ENCODE measurements at places on chromosomes 3 and 15. TPM values are rescaled to one million over a fixed set of nuclear protein-coding genes. Genes with fewer than 3 reads are reported as not detected.
A peak's percentile ranks its signal among the peaks of the same experiment; 100 is the strongest.

DNA sequence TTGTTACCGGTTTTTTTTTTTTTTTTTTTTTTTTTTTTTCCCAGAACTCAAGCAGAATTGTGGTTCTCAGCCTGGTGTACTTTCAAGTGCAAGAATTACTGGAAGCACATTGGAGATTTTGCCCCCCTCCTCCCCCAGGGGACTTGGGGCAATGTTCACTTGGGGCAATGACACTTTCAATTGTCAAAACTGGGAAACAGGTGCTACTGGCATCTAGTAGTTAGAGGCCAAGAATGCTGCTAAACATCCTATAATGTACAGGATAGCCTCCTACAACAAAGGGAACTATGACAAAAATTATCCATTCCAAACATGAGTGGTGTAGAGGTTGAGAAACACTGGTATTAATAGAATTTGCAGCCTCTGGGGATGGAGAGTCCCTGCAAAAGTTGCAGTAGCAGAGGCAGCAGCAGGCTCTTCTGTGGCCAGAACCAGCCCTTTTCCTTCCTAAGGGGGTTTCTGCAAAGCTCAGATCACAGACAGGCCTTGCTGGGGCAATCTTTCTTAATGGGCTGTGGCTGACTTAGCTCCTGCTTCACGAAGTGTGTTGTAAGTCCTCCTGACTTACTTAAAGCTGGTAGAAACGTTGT is 144.3 kb upstream of the MRPS22 start:
- peak; percentile 69 for DNase-seq

DNA sequence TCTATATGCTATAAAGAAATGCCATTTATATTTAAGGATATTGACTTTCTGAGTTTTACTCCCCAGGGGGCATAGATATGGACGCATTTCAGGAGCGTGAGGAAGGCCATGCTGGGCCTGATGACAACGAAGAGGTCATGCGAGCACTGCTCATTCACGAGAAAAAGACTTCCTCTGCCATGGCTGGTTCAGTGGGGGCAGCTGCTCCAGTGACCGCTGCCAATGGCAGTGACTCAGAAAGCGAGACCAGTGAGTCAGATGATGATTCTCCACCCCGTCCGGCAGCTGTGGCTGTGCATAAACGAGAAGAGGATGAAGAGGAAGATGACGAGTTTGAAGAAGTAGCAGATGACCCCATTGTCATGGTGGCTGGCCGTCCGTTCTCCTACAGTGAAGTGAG is 38.4 kb downstream of the GTF2E1 start:
- DNase-seq: peak; percentile 93

DNA sequence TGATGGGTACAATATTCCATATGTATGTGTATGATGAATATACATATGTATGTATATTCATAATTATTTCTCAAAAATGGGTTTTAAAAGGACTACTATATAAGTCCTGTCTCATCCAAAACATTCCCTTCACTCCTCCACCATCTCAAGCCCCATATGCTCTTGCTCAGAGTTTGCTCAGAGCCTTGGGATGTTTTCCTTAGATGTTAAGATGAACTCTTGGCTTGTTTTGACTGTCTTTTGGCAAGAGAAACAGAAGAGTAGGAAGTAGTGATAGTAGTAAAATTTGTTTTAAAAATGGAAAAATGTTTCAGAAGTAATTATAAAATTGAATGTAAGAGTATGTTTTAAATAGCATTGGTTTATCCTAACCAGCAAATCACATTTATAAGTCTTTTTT is 6.2 kb upstream of the EPHA3 start:
- no peak for DNase-seq

DNA sequence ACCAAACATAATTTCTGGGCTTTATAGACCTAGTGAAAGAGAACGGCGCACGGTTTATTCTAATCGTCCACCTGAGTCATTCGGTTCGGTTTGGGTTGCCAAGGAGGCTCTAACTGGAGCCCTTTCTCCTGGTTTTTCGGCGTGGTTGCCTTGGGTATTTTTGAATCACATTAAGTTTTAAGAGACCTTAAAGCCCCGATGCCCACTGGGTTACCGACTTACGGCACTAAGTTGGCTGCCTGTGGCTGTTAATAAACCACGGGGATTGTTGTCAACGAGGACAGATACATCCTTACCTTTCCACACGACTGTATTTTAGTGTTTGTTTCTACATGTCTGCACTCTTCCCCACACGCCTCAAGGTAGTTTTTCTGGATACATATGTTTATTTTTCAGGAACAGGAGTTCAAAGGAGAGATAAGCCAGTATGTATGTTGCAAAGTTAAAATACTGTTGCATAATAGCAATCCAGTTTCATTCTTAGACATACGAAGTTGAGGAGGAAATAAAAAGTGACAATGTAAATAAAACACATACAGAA is 1.2 kb upstream of the ANP32A start:
- DNase-seq: no peak

- no peak for DNase-seq
Measured at GRCh38 chr3:105197863-105198262, 168.8 kb upstream of the ALCAM start.

- peak; percentile 53 for DNase-seq
Measured at GRCh38 chr3:101203411-101203810, 117.0 kb downstream of the IMPG2 start.

DNA sequence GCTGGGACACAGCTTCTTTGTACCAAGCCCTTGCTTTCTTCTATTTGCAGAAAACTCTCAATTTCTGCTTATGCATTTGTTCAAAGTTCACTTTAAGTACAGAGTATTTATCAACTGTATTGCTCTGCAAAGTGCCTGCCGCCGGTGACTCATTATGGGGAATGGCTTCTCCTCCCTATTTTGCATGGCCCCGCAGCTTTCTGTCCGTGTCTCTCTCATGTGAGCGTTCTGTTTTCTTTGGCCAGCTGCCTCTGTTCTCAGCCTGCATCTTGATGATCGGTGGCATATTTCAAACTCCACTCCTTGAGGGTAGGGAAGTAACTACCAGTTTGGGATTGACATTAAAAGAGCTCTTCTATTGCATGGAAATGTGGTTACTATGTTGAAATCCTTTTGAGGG is 28.6 kb upstream of the ST8SIA2 start:
- DNase-seq: peak; percentile 98

DNA sequence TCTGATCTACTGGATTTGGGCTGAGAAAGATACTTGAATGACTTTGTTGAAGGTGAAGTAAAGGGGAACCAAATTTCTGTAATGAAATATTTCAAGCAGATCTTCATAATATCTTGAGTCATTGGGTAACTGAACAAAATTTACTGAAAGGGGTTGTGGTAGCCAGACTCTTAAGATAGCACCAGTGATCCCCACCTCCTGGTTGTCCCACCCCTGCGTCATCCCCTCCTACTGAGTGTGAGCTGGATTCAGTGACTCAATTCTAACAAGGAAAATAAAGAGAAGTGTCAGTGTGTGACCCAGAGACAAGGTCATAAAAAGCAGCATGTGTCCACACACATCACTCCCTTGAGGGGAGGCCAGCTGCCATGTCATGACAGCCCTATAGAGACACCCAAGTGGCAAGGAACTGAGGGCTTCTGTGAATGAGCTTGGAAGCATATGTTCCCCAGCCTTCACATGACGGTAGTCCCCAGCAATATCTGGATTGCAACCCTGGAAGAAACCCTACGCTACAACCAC is 107.1 kb downstream of the MECOM start:
- no peak for DNase-seq

DNA sequence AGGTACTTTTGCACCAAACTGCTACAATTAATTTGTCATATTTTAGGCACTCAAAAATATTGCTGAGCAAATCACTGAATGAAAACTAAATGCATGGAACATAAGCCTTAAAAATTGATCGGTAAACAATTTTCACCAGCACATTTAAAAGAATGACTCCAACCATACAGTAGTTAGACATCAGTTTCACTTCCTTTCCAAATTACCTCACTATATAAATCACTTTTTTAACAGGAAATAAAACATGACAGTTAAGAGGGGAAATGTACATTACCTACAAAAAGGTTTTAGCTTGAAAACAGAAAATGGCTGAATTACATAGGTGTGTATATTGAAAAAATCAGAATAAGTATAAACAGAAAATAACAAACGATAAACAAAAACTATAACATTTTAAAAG is 108.4 kb downstream of the SERPINI1 start:
- no peak for DNase-seq

DNA sequence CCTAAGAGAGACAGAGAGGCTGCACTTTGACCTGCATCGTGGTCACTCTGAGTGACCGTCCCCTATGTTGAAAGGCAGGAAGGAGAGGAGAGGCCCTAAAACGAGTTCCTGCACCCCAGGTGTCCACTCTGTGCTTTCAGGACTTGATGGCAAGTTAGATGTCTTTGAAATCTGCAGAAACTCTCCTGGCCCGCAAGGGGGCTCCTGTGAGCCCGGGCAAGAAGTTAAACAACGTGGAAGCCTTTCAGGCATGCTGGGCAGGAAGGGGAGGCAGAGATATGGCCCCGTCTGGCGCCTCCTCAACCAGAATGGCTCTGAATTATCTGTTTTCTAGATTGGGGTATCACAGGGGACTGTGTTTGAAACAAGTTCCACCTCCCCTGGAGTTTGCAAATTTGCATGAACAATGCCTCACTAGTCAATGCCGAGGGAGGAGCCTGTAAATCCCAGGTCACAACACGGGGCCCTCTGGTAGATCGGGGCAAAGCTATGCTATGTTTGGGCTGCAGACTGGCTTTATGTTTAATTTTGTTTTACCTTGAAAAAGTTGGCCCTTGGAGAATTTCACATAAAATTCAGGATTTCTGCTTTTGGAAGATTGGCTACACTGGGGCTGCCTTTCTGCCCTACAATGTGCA is 9.8 kb downstream of the CTXND1 start:
- peak; percentile 28 for DNase-seq

DNA sequence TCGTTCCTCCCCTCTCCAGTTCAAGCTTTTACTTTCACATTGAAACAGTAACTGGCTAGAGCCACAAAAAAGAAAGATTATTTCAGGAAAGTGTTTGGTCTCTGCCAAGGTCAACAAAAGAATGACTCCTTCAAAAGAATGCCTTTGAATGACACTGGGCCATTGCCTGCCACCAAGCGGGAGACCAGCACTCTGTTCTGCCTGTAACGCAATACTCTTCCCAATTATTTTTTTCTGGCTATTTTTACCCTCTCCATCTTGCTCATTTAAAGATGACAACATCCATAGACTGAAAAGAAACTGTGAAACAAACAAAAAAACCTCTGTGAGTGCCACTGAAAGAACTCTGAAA is 37.3 kb downstream of the EHHADH start:
- DNase-seq: peak; percentile 58

GRCh38 chr3:23762214-23762613 is 43.5 kb upstream of the UBE2E1 start:
- DNase-seq: no peak

- peak; percentile 35 for DNase-seq
Measured at GRCh38 chr3:194518652-194519051, 31.9 kb upstream of the ATP13A3 start.

DNA sequence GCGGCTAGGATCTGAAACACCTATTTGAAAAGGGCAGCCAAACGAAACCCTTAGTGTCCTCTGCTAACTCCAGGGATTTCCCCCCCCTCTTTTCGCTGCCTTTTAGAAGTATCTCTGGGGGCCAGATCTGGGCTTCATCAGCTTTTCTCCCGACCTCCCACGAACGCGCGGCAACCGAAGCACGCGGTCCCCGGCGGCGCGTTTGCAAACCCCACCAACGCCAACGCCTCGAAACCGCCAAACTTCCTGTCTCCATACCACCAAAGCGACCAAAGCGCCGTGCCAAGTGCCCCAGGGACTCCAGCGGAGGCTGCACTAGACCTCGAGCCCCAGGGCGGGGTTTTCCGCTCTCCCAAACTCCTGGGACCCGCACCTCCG is 155.8 kb upstream of the FRMD4B start:
- DNase-seq: no peak

GRCh38 chr3:188573956-188574355 is 420.0 kb downstream of the LPP start:
- DNase-seq: no peak

DNA sequence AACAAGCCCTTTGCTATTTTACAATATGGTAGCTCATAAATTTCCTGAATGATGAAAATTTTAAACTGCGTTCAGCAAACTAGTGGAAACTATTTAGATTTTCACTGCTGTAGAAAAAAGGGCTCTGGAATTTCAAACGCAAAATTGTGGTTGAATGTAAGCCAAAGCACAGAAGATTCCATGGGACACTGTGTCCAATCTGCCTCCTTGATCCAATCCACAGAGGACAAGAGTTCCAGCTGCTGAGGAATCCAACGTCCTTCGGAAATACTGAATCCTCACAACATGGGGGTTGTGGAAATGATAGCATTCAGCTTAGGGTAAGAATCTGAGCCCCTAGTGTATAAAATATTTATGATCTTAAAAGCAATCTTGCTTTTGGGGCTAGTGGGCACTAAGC is 161.0 kb downstream of the PLD1 start:
- DNase-seq: no peak

GRCh38 chr15:95603802-95604201 is 726.7 kb upstream of the NR2F2 start:
- DNase-seq: no peak

DNA sequence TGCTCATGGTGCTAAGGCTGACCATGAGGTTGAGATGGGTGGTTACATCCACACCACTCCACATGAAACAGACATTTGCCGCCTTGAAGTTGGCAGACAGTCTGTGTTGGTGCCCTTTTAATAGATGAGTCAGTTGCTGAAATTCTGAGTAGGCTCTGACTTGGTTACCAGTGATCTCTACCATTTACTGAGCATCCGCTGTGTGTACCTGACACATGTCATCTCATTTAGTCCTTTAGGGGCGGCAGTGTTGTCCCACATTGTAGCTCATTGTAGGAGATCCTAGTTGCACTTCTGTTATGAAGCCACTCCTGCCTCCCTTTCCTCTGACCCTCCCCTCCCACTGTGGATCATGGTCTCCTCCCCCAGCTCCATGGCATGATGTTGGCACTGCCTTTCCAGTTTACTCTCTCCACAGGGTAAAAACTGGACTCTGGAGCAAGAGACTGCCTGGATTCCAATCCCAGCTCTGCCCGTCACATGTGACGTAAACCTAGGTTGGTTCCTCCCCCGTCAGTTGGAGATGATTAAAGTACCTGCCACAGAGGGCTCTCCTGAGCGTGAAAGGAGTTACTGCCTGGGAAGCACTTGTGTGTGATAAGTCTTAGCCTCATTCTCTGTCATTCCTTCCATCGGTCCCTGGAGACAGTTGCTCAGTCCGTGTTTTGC is 21.6 kb downstream of the SLCO3A1 start:
- DNase-seq: no peak

- DNase-seq: peak; percentile 37
Measured at GRCh38 chr3:39707314-39707909, 102.0 kb upstream of the MYRIP start.

DNA sequence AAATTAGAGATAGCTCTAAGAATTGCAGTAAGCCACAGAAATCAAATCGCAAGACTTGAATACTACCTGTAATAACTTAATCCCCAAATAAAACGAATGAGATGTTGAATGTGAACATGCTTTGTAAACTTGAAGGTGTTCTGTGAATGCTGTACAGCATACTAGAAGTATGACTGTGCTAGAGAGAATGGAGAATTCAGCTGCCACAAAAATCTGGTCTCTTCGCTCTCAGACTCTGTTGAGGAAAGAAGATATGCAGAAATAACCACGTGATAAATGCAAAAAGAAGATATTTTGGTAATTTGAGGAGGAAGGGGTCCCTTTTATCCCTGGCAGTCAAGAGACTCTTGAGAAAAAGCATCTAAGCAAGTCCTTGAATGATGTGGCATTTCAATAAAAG is 37.3 kb downstream of the ZBTB38 start:
- DNase-seq: no peak

- DNase-seq: no peak
Measured at GRCh38 chr3:122235147-122235546, 51.7 kb downstream of the CASR start.

Gene SHC4
- total RNA-seq: 1.9 TPM

Gene MEX3B
- total RNA-seq: 7.1 TPM

Gene WDR6
- total RNA-seq: 49.5 TPM

Gene TIGIT
- not detected for total RNA-seq

Gene MKRN3
- total RNA-seq: 3.5 TPM

Gene PLA1A
- total RNA-seq: 0.20 TPM

Gene SLC22A13
- total RNA-seq: 0.29 TPM
